ENCODE measurements at places on chromosomes 2 and 18.

DNA sequence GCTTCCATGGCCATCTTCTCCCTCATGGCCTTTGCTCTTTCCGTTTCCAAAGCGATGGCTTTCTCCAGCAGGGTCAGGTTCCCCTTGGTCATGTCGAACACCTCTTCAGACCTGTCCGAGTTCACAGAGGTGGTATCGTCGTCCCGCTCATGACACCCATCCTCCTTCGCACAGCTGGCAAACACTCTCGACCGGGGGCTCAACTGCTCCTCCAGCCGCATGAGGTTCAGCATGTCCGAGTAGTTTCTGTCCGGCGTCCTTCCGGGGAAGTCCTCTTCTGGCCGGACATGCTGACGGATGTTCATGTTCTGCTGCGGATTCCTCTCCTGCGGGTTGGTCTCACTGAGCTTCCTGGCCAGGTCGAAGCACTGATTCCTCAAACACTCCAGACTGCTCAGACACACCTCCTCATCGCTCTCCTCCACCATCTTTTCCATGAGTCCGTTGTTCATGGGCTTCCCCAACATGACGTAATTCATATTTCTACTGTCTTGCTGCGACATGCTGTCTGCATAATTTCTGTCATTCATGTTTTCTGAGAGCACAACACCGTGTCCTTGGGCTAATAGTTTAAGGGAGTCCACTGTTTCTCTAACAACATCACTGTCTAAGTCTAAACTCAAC, 178.2 kb upstream of the PXDN start:
- no peak for DNase-seq

DNA sequence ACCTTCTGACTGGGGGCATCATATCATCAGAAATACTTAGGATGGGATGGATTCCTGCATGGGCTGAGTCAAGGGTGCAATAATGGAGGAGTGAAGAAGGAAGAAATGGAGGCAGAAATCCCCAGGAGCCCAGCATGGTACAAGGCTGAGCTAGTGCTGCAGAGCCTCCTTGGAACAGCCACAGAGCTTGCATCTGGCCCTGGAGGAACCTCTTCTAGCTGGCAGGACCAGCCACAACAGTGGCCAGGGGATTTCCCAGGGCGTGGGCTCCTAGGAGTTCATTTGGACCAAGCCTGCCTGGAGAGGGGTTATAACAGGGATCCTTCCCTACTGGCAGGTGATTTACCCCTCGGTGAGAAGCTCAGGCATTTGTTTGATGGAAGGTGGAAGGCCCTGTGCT, 4.7 kb upstream of the IL37 start:
- DNase-seq = no peak

DNA sequence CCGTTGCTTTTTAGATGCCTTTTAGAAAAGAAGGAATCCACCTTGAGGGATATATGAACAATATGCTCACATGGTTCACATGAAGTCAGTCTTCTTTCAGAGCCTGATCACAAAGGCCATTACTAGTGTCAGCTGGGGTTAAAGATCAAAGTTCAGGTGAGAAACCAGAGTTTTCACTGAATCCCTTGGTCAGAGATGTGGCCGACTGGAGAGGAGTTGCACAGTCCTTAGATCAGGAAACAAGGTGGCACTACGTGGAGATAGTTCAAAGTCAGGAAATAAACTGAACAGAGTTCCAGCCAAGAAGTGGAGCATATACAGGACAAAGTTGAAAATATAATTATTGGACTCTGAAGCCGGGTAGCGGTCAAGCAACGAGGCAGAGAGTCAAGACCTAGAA, 54.6 kb downstream of the AAK1 start:
- DNase-seq = no peak

DNA sequence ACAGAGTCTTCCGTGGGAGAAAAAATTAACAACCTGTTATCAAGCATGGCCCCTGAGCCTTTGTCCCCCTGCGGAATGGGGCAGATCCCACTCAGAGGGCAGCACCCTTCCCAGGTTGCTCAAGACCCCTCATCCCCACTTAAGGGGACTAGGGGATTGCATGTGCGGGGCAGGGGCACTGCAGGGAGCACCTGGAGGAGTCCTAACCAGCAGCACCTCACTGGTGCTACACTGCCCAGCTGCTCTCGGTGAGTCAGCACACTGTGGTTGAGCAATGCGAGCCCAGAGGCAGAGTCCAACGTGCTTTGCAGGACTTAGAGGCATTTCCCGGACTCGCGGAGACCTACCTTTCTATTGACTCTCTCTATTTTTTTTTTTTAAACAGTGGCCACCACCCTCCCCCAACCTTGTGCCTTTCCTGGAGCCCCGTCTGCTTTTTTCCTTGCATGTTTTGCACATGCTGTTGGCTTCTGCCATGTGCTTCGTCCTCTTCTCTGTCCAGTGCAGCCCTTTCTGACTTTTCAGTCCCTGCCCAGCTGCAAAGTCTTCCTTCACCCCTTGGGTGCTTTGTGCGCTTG, 74.0 kb downstream of the IL1R2 start:
- no peak for DNase-seq

GRCh38 chr2:190930411-190930810, 49.8 kb downstream of the GLS start:
- DNase-seq = no peak
